ENCODE measurements at places on chromosomes 2 and 18.

GRCh38 chr2:177797808-177798207 lies 274.8 kb downstream of the PDE11A start:
- no peak for DNase-seq

DNA sequence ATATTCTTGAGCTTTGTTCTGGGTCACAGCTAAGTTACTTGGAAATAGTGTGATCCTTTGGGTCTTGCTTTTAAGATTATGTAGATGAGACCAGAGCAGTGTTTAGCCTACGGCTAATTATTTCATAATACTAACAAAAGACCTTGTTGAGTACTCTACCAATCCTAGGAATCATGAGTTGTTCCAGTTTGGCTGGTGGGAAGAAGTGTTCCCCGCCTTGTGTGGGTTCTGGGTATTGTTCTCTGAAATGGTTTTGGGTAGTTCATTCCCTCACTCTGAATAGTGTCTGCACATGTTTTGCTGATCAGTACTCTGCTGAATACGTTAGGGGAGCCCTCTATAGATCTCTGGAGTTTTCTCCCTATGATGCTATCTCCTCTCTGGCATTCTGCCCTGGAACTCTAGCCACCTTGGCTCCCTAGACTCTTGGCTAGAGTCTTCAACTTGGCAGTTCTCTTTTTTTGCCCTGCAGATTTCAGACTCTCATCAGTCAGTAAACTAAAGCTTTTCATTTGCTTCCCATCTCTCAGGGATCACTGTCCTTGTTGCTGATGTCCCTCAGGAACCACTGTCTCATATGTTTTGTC lies 48.4 kb downstream of the NEMP2 start:
- DNase-seq, result no peak

- DNase-seq, result no peak
Measured at GRCh38 chr2:65818873-65819451, 386.6 kb upstream of the SPRED2 start.

DNA sequence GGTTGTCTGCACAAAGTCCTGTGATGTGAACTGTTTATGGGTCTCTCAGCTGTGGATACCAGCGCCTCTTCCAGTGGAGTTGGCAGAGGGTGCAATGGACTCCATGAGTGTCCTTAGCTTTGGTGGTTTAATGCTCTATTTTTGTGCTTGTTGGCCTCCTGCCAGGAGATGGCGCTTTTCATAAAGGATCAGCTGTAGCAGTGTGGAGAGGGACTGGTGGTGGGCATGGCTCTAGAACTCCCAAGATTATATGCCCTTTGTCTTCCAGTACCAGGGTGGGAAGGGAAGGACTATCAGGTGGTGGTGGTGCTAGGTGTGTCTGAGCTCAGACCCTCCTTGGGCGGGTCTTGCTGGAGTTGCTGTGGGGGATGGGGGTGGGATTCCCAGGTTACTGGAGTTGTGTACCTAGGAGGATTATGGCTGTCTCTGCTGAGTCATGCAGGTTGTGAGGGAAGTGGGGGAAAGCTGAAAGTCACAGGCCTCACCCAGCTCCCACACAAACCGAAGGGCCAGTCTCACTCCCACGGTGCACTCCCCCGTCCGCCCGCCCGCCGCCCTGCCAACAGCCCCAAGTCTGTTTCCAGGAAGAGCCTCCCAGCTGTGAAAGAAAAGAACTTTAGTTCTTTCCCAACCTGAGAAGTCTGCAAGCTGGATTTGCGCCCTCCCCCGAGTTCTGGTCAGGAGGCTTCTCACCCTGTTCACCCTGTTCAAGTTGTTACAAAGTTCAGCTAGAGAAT lies 108.1 kb downstream of the MARCO start:
- no peak for DNase-seq

DNA sequence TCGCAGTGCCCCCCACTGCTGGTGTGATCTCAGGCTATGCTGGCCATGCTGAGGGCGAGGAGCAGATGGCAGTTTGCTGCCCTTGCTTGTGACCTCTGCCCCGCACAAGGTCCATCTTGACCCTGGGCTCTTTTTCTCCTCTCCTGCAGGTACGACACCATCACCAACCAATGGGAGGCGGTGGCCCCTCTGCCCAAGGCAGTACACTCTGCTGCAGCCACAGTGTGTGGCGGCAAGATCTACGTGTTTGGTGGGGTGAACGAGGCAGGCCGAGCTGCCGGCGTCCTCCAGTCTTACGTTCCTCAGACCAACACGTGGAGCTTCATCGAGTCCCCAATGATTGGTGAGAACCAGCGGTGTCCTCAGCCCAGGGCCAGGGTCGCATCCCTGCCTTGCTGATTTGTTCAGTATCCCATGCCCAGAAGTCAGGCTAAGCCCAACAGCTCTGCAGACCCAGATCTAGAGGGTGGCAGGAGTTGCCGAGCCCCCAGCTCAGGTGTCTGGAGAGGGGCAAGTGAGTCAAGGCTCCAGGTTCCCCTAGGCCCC lies 223.8 kb downstream of the ATAD2B start:
- no peak for DNase-seq
